ENCODE measurements at places on chromosomes 1 and 21.

DNA sequence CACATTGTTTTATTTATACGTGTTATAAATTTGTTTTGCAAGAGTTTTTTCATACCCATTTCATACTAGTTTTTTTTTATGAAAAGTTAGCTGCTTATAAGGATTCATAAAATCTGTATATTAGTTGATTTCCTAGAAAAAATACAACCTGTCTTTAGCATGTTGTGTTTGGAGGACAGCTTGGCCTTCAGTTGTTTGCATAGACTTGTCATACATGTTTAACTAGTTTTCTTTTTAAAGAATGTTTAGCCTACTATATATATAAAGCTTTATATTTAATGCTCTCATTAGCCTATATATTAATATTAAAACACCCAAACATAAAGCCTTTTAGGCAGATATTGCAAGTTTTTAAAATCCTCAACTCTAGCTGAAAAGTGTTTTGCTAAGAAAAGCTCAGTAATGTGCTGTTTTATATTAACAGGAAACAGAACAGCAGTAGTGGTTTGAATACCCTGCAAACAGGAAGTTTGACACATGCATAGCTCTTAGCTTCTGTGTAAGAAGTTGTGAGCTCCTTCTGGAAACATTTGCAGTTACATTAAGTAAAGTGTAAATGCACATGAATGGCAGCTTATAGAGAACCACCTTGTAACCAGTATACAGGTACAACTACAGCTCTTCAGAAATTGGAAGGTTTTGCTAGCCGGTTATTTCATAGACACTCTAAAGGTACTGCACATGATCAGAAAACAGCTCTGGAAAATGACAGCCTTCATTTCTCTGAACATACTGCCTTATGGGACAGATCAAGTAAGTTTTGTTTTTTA lies at the start of gene PRKACB:
Gene PRKACB (plus strand): TSS at position 476 of the 770 bp plus-strand sequence. CDS start 91 bp downstream, at position 567.
- no peak for DNase-seq

- no peak for DNase-seq
These were observed 20.8 kb upstream of the LAPTM5 start for GRCh38 chr1:30778154-30778978.

GRCh38 chr1:198560161-198560560 lies 19.7 kb upstream of the ATP6V1G3 start:
- no peak for DNase-seq

- no peak for DNase-seq
These were observed 22.1 kb downstream of the TCEA3 start for GRCh38 chr1:23402286-23403037.

- DNase-seq, result no peak
These were observed 4.0 kb downstream of the WDR26 start for GRCh38 chr1:224430511-224431113.

GRCh38 chr1:91881280-91881679 lies 4.7 kb downstream of the TGFBR3 start:
- no peak for DNase-seq

GRCh38 chr1:82215056-82215852 lies 414.5 kb downstream of the ADGRL2 start:
- no peak for DNase-seq

DNA sequence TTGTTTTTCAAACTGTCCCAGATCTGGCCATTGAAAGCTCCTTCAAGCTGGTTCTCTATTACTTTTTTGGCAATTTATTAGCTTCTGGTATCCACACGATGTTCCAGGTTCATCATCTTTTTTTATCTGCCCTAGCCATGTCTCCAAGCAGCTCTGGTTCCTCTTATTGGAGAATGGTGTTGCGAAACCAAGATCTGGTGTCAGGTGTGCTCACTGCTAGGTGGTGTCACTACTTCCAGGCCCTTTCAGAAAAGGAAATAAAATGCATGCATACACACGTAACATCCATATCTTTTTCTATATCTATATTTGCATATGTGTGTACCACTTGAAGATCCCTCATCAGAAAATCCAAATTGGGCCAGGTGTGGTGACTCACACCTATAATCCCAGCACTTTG lies 53.3 kb downstream of the GATAD2B start:
- no peak for DNase-seq

DNA sequence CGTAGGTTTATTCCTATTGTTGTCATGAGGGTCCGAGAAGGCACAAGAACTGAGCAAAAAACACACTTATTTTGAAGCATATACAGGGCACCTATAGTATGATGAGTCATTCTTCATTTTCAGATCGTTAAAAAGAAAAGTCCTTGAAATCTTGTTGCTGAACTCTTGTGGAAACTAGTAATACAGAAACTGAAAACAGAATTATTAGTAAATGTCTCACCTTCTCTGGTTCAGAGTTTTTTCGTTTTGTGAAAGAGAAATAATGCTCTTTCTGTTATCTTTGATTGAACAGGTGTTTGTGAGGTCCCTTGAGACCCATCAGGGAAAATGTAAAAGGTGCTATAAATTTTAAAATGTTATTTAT lies 102.0 kb upstream of the COA6 start:
- DNase-seq, result no peak

DNA sequence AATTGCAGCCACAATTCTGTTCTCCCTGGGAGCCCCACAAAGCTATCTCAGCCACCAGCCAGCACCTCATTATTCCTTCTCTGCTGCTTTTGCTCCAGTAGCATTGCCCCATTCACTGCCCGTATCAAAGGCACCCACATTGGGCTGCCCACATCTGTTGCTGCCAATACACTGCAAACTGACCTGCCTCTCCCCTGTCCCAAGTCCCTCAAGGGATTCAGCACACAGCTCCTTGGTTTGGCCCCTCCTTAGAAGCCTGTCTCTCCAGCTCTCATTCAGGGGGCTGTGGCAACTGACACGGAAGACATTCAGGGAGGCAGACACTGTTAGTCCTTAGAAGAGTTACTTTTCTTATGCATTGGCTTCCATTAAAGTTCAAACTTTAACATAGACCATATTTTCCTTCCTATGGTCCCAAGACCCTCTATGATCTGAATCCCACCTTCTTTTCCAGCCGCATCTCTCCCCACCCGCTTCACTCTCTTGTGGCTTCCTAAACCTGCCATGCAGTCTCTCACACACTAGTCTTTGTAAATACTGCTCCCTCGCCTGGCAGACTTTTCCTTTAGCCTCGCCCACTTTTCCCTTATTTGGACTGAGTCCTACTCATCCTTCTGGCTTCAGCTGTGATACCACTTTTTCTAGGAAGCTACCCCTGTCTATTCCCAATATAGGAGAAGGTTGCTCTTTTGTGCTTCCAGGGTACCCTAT lies 19.3 kb upstream of the KLHDC8A start:
- no peak for DNase-seq

DNA sequence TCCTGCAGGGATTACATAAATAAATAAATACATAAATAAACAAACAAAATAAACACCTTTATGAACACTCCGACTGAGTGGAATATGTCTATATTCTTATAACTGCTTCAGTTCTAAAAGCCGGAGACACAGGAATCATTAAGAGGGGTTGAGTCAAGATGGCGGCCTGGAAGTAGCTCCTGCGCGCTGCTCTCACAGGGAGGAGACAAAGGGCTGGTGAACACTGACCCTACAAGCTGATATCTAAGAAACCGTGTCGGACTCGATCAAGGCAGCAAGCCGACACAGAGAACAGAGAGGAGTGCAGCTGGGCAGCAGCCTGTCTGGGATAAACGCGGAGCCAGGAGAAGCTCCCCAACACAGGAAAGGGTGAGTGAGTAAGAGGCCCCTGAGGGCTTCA lies 1098.6 kb upstream of the NCAM2 start:
- DNase-seq, result no peak

GRCh38 chr21:37562920-37563640 lies 196.5 kb downstream of the DYRK1A start:
- DNase-seq, result no peak

GRCh38 chr21:28636752-28637691 lies 355.7 kb downstream of the LTN1 start:
- DNase-seq, result no peak

- DNase-seq, result no peak
These were observed 116.4 kb downstream of the USH2A start for GRCh38 chr1:216306830-216307229.

- DNase-seq, result no peak
These were observed at the start of gene C1orf56 for GRCh38 chr1:151047591-151047924. Gene C1orf56 (plus strand): TSS chr1:151047751. CDS start chr1:151047848, 97 bp downstream.

GRCh38 chr1:228307218-228308023 lies 99.2 kb downstream of the TRIM11 start:
- DNase-seq, result no peak

- no peak for DNase-seq
These were observed 259.0 kb downstream of the NEGR1 start for GRCh38 chr1:72023063-72023930.

- no peak for DNase-seq
These were observed 61.0 kb downstream of the ATP5PO start for GRCh38 chr21:33854604-33855003.

- DNase-seq, result no peak
These were observed 8.5 kb upstream of the AKNAD1 start for GRCh38 chr1:108865316-108865910.

DNA sequence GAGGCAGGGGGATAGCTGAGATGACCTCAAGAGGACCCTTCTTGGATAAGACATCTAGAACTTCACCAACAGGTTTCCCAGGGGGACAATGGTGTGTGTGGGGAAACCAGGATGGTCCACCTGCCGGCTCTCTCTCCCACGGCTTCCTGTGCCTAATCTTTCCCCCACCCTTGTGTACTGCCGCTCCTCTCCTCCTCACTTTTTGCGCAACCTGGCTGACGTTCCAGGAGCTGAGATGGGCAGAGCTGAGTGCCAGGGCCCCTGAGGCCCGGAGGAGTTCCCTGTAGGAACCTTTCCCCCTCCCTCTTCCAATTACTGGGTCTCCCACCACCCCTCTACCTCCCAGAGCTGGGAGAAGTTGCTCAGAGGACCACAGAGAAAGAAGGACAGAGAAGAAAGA lies 6.9 kb downstream of the SLC26A9 start:
- no peak for DNase-seq

DNA sequence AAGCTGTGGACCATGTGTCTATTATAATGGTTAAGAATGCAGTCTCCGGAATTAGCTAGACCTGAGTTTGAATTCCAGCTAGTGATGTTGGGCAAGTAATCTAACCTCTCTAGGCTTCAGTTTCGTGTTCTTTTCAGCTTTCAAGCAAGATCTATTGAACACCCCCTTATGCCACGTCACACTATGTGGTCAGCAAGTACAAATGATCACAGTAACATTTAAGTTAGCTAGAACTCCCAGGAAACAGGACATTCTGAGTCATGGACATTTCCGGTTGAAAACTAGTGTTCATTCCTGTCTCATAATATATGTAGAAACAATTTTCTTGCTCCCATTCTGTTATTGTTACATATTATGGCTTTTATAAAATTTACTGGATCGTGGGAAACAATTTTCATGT lies 34.0 kb upstream of the NHLH2 start:
- no peak for DNase-seq

DNA sequence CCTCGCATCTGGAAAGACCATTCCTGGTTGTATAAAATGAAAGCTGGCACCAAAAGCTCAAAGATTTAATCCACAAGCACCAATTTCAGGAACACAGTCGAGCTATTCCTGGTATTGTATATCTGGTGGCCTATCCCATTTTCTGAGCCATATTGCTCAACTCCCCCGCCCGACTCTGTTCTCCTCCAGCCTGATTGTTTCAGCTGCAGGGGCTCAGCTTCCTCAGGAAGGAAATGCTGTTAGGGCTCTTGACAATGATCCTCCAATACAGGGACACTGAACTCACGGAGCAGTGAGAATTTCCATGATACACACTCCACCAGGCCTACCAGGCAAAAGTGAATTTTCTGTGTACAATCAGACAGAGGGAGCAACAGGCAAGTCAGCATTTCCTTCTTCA lies 16.9 kb upstream of the TDRD10 start:
- no peak for DNase-seq

- DNase-seq, result no peak
These were observed 4.6 kb downstream of the HYI start for GRCh38 chr1:43448955-43449707.

- no peak for DNase-seq
These were observed 135.4 kb downstream of the LMO4 start for GRCh38 chr1:87464022-87464490.

DNA sequence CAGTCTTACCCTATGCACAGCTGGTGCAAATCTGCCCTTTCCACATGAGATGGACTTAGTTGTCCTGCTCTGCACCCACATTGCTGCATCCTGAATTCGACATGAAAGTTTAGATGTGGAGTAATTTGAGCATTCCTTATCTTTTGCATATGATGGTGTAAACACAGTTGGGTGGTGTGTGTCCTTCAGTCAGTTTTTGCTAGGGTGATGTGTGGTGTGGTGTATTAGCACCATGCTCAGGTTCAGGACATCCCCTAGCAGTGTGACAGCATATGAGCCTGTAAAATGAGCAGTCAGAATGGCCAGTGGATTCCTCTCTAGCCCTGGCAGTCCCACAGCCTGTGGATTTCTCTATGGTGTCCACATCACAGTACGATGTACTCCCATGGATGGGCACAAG lies 42.6 kb upstream of the CD101 start:
- no peak for DNase-seq

DNA sequence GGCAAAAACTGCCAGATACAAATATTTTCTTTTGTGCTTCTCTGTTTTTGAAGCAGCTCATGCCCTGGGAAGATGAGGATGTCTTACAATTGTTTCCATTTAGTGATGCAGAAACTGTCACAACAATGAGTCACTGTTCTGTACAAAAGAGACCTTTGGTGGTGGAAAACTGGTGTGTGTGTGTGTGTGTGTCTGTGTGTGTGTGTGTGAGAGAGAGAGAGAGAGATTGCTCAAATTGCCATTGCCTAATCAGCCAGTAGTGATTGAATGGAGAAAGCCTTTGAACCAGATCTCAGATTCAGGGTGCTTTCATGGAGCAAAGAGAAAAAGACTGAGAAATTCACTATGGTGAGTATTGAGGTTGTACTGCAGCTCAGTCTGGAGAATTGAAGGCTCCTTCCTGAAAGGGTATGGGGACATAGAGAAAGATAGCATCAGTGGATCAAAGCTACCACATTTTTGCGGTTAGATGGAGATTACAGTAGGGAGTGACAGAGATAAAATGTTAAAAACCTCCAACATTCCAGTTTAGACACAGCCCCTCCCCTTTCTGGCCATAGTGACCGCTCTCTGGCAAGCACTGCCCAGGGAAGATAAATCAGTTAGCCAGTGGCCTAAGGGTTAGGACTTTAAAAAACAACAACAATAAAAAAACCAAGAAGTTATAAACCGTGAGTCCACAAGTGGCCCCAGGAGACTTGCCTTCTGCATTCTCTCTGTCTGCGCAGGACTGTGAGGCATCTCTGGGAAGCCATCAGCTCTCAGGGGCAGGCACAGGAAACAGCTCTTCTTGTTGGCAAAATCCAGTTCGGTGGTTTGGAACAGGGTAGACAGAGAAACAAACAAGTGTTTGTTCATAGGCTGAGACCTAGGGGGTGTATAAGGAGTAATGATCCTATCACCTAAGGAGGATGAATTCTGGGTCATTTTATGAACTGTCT lies 406.5 kb downstream of the DUSP10 start:
- DNase-seq, result peak; percentile 24

DNA sequence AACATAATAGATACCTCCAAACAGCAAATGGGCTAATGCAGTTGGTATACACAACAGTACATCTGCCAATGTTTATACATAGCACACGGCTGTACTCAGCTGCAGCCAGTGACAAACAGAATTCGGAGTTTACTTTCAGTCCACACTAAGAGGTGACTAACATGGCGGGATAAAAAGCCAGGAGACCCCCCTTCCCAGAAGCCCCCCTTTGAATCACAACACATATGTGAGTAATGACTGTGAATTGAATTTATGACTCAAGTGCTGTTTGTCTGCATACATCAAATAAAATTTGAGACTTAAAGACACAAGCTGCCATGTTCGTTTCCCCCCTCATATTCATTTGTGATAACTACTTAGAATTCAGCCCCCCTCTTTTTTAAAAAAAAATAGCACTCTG lies 113.2 kb downstream of the RUNX1 start:
- no peak for DNase-seq

GRCh38 chr1:31072304-31072746 lies 6.8 kb upstream of the PUM1 start:
- no peak for DNase-seq
